H1 (cell line): ENCODE measurements at places on chromosomes 12 and 14. TPM values are rescaled to one million over a fixed set of nuclear protein-coding genes. Genes with fewer than 3 reads are reported as not detected.
A peak's percentile ranks its signal among the peaks of the same experiment; 100 is the strongest.

The PLEKHD1 gene
- total RNA-seq, result 0.48 and 0.67 TPM in 2 replicates

The RNASE2 gene
- not detected in 2 replicates for total RNA-seq

The SPRYD4 gene
- total RNA-seq, result 4.0 and 4.3 TPM in 2 replicates

The UBE3B gene
- total RNA-seq, result 21.1 and 21.8 TPM in 2 replicates

The CLEC7A gene
- total RNA-seq, result 0.15 TPM in 1 of 2 replicates, not detected in the other

The IRAK3 gene
- 1.8 and 2.2 TPM in 2 replicates for total RNA-seq

The DBX2 gene
- not detected in 2 replicates for total RNA-seq

The CLEC4E gene
- total RNA-seq, result not detected in 2 replicates

The NOS1 gene
- total RNA-seq, result 1.9 and 2.0 TPM in 2 replicates

The PRKD1 gene
- 6.8 TPM in 2 replicates for total RNA-seq

The SDS gene
- total RNA-seq, result not detected in 2 replicates

The RPGRIP1 gene
- 0.63 and 0.65 TPM in 2 replicates for total RNA-seq

DNA sequence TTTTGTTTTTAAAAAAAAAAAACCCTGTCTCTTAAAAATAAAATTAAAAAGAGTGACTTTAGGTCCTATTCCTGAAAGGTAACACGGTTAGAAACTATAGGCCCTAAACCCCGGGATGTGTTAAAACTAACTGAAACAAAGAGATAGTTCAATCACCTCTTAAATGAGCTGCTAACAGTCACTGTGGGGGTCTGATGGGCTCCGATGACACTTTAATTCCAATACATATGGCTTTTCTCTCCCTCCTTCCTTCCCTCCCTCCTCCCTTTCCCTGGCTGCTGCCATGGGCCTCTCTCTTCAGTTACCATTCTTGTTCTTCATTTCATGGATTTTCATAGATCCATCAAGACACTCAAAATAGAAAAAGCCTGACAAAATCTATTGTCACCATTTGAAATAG lies 76.6 kb downstream of the RNF34 start:
- no peak for DNase-seq

DNA sequence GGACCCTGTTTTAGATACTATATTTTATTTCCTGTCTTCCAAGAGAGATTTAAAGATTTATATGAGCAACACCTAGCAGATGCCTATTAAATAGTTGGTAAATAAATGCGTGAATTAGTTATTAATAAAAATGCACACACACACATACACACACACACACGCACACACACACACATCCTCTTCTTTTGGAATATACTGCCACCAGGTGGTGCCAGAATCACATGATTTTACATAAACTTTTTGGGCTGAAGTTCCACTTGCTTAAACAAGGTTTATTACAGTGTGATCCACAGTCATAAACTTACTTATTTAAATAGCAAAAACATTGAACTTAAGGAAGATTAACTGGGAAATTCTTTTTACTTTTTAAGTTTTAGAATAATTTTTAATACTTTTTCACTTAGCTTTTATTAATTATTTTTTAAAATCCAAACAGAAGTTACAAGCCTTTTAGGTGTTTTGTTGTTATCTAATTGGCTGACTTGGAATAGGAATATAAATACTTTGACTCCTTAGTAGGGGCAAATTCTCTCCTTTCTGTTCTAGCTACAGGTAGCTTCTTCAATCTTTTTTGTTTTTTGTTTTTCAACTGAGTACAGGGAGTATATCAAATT lies 17.5 kb downstream of the RAD51B start:
- DNase-seq, result no peak

DNA sequence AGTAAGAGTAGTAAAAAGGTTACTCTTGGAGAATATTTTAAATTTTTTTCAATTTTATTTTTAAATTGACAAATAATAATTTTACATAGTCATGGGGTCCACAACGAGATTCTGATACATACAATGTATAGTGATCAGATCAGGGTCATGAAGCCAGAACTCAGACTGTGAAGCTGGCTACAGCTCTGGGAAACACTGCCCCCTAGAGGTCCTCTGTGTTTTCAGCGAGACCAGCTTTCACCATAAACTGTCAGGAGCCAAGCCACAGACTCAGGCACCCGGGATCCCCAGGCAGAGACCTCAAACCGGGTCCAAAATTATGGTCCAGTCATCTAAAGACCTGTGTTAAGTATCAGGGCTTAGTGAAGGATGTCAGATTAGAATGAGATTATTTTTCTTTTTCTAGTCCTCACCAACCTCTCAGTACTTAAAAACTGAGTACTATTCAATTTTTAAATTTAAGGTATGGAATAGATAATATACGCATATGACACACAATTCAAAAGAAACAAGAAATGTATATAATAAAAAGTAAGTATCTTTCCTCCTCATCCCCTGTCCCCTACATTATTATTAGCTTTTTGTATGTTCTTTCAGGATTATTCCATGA lies 397.1 kb downstream of the MDGA2 start:
- peak; percentile 82 for DNase-seq

- DNase-seq, result no peak
Measured at GRCh38 chr14:97299661-97300060, 502.5 kb downstream of the VRK1 start.

- DNase-seq, result no peak
Measured at GRCh38 chr14:32383364-32384009, 54.4 kb downstream of the AKAP6 start.

DNA sequence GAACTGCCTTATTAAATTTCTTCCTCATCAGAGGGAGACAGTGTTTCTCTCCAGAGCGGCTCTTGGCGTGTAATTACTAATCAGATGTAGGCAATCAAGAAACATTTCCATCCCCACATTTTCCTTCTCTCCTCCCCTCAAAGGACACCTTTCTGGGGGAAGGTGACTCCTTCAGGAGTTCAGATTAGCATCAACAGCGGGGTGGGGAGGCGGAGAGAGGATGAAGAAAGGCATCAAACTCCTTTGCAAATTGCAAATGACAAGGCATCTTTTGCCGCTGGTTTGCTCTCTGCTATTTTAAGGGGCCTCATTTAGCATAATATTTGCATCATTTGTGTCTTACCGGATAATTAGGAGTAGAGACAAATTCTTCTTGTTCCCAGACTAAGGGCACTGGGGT lies 231.7 kb upstream of the SRRM4 start:
- no peak for DNase-seq

GRCh38 chr12:109892165-109892715 lies 7.8 kb upstream of the TCHP start:
- DNase-seq, result no peak

DNA sequence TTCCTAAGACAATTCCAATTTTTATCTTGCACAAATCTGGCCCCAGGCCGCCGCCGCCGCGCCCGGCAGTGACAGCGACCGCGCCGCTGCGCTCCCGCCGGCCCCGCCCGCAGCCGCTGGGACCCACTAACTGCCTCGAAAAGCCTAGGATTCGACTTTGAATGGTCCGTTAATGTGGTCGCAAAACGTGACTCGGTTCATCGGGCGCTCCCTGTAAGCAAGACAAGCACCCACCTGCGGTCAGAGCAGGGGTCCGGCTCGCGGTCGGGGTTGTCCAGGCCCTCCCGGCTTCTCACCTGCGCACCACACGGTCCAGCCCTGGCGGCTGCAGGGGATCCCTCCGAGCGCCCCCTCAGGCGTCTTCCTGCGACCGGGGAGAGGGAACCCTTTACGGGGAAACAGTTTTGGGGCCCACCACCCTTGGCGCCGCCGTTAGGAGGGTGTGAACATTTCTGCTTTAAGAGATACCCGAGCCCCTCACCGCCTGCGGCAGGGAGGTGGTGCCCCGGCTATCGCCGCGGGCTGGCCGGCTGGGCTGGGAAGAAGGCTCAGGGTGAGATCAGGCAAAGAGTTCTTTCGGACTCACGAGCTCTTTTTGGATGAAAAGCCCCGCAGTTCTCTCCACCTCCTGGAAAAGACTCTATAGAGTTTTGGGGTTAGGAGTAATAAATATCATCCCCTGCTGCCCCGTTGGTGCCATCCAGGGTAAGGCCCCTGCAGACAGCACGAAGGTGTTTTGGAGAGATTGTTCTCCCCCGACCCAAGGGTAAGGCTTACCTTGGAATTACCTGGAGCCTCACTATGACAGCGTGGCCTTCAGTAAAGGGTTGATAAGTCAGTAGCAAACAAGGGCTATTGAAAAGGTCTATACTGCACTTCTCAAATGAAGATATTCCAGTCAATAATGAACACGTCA lies 13.6 kb upstream of the FOXJ2 start:
- DNase-seq, result peak; percentile 87

GRCh38 chr12:26519462-26519861 lies 313.5 kb downstream of the ITPR2 start:
- no peak for DNase-seq

DNA sequence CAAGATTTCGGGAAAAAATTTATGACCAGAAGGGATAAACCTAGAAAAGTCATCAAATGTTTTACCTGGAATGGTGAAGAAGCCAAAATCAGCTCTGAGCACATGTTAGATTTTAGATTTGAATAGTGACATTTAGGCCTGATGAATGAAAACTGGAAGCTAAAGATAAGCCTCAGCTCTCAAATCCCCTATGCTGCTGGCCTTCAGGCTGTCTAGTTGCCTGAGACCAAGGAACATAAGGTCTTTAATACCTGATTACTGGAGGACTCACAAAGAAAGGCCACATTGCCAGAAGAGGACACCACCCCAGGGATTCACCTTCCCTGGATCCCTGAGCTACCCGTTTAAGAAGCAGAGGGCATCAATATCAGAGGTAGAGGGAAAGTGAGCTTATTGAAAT lies 56.6 kb downstream of the BCL2L14 start:
- DNase-seq, result no peak

- no peak for DNase-seq
Measured at GRCh38 chr14:32512813-32513212, 183.7 kb downstream of the AKAP6 start.

DNA sequence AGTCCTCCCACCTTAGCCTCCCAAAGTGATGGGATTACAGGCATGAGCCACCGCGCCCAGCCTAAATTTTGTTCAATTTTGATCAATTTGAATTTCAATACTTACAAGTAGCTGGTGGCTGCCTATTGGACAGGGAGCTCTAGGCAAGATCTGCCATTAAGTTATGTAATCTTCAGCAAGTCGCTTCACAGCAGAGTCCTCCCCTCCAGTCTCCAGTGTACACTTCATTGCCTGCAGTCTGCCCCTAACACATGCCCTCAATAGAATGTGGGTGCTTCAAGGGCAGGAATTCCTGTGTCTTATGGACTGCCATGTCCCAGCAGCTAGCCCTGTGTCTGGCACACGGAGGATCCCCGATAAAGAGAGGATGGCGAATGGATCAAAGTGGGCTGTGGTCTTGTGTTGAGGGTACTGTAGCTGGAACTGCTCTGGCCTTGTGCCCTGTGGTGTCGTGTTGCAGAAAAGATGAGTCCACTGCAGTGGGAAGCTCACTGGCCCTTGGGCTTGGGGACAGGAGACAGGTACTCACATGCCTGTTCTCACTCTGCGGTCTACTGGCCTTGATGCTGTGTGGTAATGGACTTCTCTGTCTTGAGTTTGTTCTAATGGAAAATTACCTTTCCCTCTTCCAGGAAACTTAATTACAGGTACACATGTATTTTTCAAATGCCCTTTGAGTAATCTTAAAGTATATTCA lies 67.6 kb downstream of the TECPR2 start:
- DNase-seq, result no peak

DNA sequence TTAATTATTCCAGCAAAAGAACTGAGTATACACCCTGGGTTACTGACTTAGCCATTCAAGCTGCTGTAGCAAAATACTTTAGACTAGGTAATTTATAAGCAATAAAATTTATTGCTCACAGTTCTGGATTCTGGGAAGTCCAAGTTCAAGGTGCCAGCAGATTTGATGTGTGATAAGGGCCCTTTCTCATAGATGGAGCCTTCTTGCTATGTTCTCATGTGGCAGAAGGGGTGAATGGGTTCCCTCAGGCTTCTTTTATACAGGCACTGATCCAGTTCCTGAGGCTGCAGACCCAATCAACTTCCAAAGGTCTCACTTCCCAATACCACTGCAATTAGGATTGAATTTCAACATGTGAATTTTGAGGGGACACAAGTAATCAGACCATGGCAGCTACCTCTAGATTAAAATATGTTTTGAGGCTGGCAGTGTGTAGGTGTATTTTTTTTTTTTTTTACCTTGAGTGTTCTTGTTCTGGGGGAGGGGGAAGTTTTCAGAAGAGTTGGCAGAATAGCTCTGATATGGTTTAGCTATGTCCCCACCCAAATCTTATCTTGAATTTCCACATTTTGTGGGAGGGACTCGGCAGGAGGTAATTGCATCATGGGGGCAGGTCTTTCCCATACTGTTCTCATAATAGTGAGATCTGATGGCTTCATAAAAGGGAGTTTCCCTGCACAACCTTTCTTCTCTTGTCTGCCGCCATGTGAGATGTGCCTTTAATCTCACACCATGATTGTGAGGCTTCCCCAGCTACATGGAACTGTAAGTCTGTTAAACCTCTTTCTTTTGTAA lies 178.2 kb downstream of the RASSF9 start:
- DNase-seq, result no peak

GRCh38 chr14:28142400-28143015 lies 624.1 kb upstream of the FOXG1 start:
- DNase-seq, result no peak

GRCh38 chr14:99537399-99537798 lies 56.2 kb downstream of the CCNK start:
- no peak for DNase-seq
